ENCODE measurements at places on chromosomes 6 and 20.

DNA sequence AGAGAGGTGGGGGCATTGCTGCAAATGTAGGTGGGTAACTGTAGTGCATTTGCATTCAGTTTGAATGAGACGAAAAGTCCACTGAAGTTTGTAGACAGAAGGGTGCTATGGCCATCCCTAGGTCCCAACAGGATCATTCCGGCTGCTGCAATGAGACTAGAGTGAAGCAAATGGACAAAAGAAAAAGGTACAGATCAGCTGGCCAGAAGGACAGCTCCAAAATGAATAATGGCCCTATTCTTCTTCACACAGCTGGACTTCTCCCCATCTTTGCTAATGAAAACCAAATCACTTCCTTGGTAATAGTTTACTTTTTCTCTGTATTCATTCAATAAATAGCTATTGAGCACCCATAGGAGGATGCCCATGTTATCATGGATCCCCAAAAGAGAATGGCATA lies 56.4 kb upstream of the TPD52L1 start:
- H3K27ac ChIP-seq, result no peak overlapping the region
- no peak overlapping the region for H3K4me3 ChIP-seq
- H3K36me3 ChIP-seq, result no peaks in the 10 kb centered on the region

GRCh38 chr6:35084511-35085203 lies 56.5 kb downstream of the TCP11 start:
- no peak overlapping the region for H3K4me3 ChIP-seq
- H3K36me3 ChIP-seq, result no peaks in the 10 kb centered on the region

DNA sequence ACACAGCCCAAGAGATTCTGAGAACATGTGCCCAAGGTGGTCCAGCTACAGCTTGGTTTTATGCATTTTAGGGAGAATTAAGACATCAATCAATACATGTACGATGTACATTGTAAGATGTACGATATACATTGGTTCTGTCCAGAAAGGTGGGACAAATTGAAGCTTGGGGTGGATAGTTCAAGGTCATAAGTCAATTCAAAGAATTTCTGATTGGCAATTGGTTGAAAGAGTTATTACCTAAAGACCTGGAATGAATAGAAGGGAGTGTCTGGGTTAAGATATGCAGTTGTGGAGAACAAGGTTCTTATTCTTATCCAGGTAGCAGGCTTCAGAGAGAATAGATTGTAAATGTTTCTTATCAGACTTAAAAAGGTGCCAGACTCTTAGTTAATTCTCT lies 31.8 kb upstream of the LCA5 start:
- no peak for DNase-seq
- H3K27me3 ChIP-seq, result peaks cover 4% of the 10 kb centered on the region
- H3K36me3 ChIP-seq, result no peaks in the 10 kb centered on the region

DNA sequence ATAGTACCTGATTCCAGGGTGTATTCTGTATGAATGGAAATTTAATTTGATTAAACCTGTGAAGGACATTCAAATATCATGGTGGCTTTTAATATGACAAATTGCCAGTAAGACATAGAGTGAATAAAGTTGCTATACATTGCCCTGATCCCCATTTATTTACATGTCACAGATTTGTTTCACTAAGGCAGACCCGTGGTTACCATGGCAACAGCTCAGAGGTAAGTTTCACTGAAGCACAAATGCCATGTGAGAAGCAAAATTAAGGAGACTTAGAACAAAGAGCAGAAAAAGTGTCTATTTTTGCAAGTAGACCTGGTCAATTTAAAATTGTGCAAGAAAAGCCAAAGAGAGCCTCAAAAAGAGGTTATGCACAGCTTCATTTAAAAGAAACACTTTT lies 63.7 kb downstream of the PXDC1 start:
- DNase-seq, result no peak
- H3K36me3 ChIP-seq, result no peaks in the 10 kb centered on the region
- H3K4me1 ChIP-seq, result no peaks in the 10 kb centered on the region

- no peak overlapping the region for H3K4me3 ChIP-seq
- peaks cover 35% of the 10 kb centered on the region for H3K27me3 ChIP-seq
- H3K36me3 ChIP-seq, result no peaks in the 10 kb centered on the region
- no peak overlapping the region for H3K27ac ChIP-seq
- H3K4me1 ChIP-seq, result peaks cover 10% of the 10 kb centered on the region
Measured at GRCh38 chr6:157278171-157278570, 45.1 kb downstream of the TMEM242 start.

GRCh38 chr6:142946181-142946923 lies 1.4 kb upstream of the HIVEP2 start:
- peaks cover 31% of the 10 kb centered on the region for H3K4me1 ChIP-seq
- H3K27me3 ChIP-seq, result no peaks in the 10 kb centered on the region
- peak overlapping the region; percentile 96 for H3K27ac ChIP-seq
- peak overlapping the region; percentile 84 for H3K4me3 ChIP-seq
- no peaks in the 10 kb centered on the region for H3K36me3 ChIP-seq
- DNase-seq, result peak; percentile 92

DNA sequence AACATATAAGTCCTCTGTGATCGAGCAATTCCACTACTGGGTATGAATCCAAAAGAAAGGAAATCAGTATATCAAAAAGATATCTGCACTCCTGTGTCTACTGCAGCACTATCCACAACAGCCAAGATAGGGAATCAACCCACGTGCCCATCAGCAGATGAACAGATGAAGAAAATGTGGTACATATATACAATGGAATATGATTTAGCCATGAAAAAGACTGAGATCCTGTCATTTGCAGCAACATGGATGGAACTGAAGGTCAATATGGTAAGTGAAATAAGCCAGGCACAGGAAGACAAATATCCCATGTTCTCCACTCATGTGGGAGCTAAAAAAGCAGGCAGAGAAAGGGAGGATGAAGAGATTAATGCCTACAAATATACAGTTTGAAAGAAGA lies 95.7 kb upstream of the POPDC3 start:
- H3K4me1 ChIP-seq, result no peaks in the 10 kb centered on the region
- no peak overlapping the region for H3K4me3 ChIP-seq
- peaks cover 19% of the 10 kb centered on the region for H3K36me3 ChIP-seq
- no peaks in the 10 kb centered on the region for H3K27me3 ChIP-seq

DNA sequence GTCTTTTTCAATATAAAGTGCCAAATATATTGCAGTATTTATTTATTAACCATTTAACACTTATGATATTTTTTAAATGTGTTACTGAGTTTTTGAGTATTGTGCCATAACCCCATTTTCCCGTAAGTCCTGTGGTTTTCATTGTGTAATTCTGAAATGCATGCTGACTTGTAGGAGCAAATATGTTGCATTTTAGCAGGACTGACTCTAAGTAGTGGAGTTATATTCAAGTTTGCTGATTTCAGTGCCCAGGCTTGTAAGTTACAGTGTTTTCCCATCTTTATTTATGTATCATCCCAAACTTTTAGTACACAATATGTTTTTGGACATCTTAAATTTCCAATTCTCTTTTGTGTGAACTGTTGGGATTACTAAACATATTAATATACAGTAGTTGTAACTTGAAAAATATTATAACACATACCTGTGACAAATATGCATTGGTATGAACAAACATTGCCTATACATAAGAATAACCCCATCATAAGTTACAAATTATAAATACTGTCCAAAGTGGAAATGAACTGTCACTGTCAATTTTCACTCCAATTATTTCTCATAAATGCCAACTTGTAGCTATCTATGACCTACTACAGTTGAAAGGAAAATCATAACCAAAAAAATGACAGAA lies 179.3 kb upstream of the RUNX2 start:
- no peaks in the 10 kb centered on the region for H3K4me1 ChIP-seq
- H3K4me3 ChIP-seq, result no peak overlapping the region
- peaks cover 25% of the 10 kb centered on the region for H3K36me3 ChIP-seq
- no peaks in the 10 kb centered on the region for H3K27me3 ChIP-seq
- H3K27ac ChIP-seq, result no peak overlapping the region
- DNase-seq, result no peak

DNA sequence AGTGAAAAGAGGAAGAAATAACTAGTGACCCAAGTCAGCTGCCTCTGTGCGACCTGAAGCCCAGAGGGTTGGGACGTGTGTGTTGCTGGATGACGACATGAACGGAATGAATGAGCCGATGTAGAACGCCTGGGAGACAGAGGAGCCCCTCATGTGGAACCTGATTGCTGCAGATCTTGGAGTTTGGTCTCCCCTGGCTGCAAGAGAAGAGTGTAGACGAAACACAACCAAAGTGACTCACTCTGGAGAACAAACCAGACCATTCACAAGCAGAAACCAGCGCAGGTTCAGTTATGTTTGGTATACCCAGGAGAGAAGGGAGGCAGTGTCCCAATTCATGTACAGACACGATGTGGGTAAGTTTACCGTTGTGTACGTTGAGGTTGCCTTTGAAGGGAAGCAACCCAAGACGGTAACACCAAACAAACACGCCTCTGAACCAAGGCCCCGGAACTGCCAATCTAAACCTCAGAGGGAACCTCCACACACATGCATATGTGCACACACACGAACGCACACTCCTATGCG lies 265.9 kb downstream of the BMP7 start:
- no peaks in the 10 kb centered on the region for H3K36me3 ChIP-seq
- no peaks in the 10 kb centered on the region for H3K27me3 ChIP-seq
- no peak overlapping the region for H3K4me3 ChIP-seq
- H3K4me1 ChIP-seq, result no peaks in the 10 kb centered on the region
- no peak overlapping the region for H3K27ac ChIP-seq

DNA sequence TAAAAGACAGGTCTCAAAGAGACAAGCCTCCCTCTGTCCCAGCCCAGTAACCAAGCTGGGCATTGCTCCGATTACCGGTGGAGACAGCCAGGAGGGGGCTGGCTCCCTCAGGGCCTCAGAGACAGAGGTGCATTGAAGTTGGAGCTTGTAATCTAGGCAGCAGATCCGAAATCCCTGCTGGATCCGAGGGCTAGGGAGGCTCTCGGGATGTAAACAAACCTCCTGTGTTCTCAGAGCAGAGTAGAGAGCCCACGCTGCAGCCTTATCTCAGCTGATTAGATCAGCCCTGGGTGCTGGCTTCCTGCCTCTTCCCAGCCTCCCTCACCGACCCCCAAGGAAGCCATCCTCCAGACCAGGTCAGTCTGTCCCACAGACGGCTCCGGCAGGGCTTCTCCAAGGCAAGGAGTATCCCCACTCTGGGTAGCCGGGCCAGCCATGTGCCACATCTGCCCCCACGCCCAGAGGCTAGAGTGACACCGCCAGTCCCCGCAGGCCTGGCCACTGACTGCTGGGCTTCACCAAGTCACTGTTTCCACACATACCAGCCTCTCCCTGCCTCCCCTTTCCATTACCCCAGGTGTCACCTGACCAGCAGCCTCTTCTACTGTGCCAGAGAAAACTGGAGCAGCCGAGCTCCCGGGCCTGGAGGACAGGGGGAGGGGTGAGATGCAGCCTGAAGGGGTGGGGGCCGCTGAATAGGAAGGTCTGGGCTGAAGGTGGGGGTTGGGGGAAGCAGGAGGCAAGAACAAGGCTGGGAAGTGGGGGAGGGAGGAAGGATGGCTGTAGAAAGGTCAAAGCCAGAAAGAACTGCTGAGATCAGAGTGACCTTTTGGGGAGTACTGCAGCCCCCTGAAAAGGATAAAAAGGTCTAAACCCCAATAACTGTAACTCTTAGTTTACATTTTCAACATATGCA lies 6.0 kb downstream of the SDC4 start:
- H3K4me1 ChIP-seq, result peaks cover 38% of the 10 kb centered on the region
- H3K4me3 ChIP-seq, result no peak overlapping the region
- H3K27ac ChIP-seq, result no peak overlapping the region
- no peak for DNase-seq

DNA sequence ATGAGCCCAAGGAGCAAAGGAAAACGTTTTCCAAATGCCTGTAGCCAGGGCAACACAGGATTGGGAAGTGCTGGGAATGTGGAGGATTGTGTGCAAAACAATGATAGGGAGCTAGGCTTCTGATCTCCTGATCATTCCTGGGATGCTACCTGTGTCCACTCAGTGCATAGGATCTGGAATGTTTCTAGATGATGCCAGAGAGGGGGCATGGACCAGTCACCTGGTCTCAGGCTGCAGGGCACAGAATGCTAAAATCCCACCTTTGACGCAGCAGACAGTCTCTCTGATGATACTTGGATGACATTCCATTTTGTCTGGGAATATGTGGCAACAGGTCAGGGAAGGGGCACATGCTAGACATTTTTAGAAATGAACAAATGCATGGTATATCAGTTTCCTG lies 128.9 kb downstream of the CLIC5 start:
- H3K36me3 ChIP-seq, result peaks cover 4% of the 10 kb centered on the region
- H3K27ac ChIP-seq, result no peak overlapping the region
- peaks cover 5% of the 10 kb centered on the region for H3K4me1 ChIP-seq
- DNase-seq, result no peak
- H3K27me3 ChIP-seq, result peaks cover 12% of the 10 kb centered on the region

GRCh38 chr6:131107151-131107550 lies 28.1 kb upstream of the AKAP7 start:
- H3K27me3 ChIP-seq, result peaks cover 6% of the 10 kb centered on the region
- no peaks in the 10 kb centered on the region for H3K4me1 ChIP-seq
- H3K27ac ChIP-seq, result no peak overlapping the region
- H3K4me3 ChIP-seq, result no peak overlapping the region

DNA sequence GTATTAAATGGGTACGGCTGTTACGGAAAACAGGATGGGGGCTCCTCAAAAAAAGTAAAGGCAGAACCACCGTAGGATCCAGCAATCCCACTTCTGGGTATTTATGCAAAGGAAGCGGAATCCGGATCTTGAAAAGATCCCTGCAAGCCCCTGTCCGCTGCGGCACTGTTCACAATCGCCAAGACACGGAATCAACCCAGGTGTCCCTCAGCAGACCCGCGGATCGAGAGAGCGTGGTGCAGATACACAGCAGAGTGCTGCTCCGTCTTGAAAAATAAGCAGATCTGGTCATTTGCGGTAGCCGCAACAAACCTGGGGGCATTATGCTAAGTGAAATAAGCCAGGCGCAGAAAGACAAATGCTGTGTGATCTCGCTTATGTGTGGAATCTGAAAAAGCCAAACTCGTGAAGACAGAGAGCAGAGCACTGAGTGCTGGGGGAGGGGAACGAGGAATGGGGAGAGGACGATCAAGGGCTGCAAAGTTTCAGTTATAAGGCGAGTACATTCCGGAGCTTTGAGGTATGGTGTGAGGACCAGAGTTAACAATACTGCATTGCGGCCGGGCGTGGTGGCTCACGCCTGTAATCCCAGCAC lies 41.3 kb downstream of the NTSR1 start:
- DNase-seq, result no peak
- no peak overlapping the region for H3K27ac ChIP-seq
- H3K4me3 ChIP-seq, result no peak overlapping the region
- no peaks in the 10 kb centered on the region for H3K36me3 ChIP-seq
- peaks cover 47% of the 10 kb centered on the region for H3K27me3 ChIP-seq
- peaks cover 6% of the 10 kb centered on the region for H3K4me1 ChIP-seq

- no peak overlapping the region for H3K4me3 ChIP-seq
- H3K36me3 ChIP-seq, result no peaks in the 10 kb centered on the region
- H3K27me3 ChIP-seq, result peaks cover 8% of the 10 kb centered on the region
- no peak for DNase-seq
- peaks cover 9% of the 10 kb centered on the region for H3K4me1 ChIP-seq
Measured at GRCh38 chr6:135686784-135687301, 164.7 kb upstream of the PDE7B start.

GRCh38 chr20:48058611-48059559 lies 273.6 kb upstream of the SULF2 start:
- no peak overlapping the region for H3K4me3 ChIP-seq
- H3K27ac ChIP-seq, result no peak overlapping the region
- no peaks in the 10 kb centered on the region for H3K4me1 ChIP-seq
- no peak for DNase-seq
- no peaks in the 10 kb centered on the region for H3K36me3 ChIP-seq
